ENCODE measurements at places on chromosomes 7 and 10.

- no peak for DNase-seq
These were observed 432.6 kb upstream of the KLF6 start for GRCh38 chr10:4217653-4218052.

GRCh38 chr7:69211739-69212138, 386.5 kb upstream of the AUTS2 start:
- DNase-seq = no peak

- DNase-seq = no peak
These were observed 58.9 kb upstream of the STRIP2 start for GRCh38 chr7:129375141-129375938.

DNA sequence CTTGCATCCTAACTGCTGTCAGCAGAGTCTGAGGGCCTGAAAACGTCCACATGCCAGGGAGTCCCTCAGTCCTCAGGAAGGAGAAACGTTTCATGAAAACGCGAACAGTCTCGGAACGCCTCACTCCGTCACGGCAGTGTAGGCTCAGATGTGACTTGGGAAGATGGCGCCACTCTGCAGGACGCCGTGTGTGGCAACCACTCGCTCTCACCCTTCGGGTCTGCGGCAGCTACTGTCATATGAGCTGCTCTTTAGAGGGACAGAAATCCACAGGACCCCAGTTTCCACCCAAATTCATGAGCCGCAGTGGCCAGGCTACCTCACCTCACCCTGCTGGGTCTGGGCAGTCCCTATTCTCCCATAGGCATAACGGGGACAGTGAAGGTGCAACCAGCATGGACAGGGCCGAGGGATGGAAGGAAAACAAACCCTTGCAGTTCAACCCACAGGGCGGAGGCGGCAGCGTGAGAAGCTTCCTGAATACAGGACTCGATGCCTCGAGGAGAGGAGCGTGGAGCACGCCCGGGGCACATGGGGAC, 438.3 kb downstream of the DNAJB6 start:
- DNase-seq = no peak

- no peak for DNase-seq
These were observed 76.2 kb upstream of the MPP7 start for GRCh38 chr10:28378986-28379585.

GRCh38 chr10:6013413-6014192, 36.3 kb upstream of the IL15RA start:
- no peak for DNase-seq

DNA sequence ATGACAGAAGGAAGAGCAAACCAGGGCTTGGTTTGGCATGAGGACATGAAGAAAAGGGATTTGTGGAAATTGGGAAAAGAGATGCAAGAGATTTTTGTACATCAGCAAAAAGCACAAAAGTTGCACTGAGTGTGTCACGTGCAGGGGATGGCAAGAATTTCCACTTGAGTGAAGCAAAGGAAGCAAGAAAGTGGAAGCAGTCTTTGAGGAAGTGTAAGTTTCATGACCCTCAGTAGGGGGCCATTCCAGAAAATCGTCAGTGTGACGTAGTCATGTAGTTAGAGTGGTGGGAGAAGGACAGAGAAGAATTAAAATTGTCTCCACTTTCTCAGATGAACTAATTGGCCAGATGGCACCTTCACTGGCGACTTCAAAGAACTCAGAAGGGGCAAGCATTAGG, 123.3 kb upstream of the FZD1 start:
- DNase-seq = no peak

GRCh38 chr7:149736478-149737360, 36.7 kb downstream of the ZNF467 start:
- no peak for DNase-seq

- DNase-seq = no peak
These were observed 198.0 kb downstream of the KIAA1217 start for GRCh38 chr10:24406809-24407483.

DNA sequence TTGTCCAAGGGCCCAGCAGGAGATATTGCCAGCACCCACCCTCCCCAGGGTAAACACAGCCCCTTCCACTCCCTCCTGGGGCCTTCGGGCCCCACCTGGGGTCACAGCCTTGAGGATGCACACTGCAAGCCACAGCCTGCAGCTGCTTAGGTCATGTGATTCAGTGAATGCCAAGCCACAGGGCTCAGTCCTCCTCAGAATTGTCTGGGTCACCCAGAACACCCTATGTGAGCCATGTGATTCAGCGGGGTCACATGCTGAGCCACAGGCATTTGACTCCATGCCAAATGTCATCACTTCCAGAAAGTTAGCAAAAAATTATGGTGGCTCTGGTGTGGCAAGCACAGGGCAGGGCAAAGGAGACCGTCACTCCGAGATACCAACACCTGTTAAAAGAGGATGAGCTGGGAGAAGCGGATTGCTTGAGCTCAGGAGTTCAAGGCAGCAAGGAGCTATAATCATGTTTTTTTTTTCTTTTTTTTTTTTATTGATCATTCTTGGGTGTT, 17.2 kb upstream of the PSAP start:
- DNase-seq = no peak

DNA sequence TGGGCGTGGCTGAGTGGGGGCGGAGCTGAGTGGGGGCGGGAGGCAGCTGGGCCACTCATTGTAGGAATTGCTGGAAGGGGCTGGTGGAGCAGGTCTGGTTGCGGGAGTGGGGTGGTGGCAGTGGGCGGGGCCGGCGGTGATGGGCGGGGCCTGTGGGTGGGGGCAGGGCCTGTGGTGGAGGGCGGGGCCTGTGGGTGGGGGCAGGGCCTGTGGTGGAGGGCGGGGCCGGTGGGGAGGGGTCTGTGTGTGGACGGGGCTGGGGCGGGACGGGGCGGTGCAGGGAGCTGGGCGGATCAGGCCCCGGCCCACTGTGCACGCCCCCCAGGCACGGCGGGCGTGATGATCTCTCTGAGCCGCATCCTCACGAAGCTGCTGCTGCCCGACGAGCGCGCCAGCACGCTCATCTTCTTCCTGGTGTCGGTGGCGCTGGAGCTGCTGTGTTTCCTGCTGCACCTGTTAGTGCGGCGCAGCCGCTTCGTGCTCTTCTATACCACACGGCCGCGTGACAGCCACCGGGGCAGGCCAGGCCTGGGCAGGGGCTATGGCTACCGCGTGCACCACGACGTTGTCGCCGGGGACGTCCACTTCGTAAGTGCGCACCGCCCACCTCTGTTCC, 14.0 kb downstream of the SLC29A4 start:
- peak; percentile 56 for DNase-seq

- no peak for DNase-seq
These were observed 14.8 kb downstream of the ZNF33A start for GRCh38 chr10:38025283-38025682.

- DNase-seq = no peak
These were observed 18.1 kb upstream of the UBE2H start for GRCh38 chr7:129970816-129971215.

DNA sequence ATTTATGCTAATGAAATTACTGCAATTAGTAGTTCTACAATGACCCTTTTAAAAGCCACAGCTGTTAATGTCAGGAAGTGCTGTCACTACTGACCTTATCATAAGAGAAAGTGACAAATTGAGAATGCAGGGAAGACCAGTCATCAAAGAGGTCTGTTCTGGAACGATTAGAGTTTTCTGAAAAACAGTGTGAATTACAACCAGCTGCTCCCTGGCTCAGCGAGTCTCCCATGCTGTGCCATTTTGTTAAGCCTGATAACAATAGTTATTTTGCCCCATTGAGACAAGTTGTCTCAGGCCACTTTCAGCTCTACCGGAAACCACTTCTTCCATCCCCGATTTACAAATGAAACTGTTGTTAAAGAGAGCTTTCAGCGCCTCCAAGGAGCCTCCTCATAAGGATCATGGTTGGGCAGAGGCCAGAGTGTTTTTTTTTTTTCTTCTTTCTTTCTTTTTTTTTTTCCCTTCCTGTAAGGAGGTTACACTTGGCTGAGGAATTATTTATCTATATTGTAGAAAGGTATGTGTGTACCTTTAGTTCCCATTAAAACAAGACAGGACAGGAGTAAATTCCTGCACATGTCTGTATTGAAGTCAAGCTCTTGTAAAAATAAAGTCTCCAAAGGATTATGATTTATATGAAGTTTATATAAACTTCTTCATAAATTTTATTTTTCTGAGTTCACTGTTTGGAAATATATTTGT, 173.6 kb downstream of the CDCA7L start:
- DNase-seq = no peak

DNA sequence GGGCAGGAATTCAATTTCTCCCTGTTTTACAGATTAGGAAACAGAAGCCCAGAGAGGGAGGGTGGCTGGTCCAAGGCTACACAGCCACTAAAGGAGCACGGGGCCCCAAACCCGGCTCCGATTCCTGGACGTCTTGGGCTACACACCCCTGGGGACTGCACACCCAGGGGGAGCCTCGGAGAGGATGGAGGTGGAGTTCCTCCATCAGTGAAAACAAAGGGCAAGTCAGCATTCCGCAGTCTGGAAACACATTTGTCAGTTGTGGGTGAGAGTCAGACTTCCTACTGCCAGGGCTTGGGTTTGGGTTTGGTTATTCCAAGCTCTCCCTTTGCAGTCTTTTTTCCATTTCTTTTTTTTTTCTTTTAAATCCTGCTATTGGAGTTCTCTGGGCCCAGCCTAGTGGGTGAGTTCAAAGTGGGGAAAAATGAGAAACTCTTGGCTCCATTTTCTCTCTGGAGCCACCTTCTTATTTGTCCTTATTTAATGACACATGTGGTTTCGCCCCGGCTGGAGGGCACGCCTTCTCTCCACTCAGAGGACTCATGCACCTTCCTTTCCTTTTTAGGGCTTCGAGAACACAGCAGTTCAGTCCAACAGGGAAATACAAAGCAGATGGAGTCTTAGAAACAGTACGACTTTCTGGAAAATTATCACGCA, 59.9 kb upstream of the AQP1 start:
- DNase-seq = no peak

DNA sequence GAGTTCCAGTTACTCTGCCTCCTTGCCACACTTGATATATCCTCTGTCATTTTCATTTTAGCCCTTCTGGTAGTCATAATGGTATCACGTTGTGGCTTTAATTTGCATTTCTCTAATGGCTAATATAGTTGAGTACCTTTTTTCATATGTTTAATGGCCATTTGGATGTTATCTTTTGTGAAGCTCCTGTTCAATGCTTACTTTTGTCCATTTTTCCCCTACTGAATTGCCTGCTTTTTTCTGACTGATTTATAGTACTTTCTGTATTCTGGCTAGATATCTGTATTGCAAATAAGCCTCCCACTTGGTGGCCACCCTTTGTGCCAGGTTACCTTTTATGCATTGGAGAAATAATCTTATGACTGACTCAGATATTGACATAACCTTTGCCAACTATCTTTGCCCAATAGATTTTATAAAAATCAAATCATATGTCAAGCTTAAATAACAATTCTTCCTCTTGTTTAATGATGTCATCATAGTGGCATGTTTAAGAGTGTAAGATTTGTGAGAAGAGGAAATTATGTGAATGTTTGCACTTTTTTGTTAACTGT, 50.6 kb downstream of the PRPF18 start:
- no peak for DNase-seq

GRCh38 chr7:126450269-126450671, 802.5 kb downstream of the GRM8 start:
- DNase-seq = no peak

DNA sequence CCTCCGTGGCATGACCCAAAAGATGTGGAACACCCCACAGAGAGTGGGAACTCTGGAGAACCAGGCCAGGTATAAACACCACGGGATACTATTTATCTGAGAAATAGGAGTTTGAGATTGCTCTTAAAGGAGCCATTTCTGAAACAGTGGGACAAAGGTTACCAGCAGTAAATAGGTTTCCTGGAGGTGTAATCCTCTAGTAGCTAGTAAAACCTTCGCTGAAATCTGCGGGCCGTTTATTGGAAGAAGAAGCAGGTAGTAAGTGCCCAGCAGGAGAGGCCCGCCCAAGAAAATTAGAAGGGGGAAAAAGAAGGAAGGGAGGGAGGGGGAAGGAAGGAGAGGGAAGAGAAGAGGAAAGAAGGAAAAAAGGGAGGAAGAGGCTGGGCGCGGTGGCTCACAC, 51.6 kb downstream of the CHST3 start:
- DNase-seq = no peak

DNA sequence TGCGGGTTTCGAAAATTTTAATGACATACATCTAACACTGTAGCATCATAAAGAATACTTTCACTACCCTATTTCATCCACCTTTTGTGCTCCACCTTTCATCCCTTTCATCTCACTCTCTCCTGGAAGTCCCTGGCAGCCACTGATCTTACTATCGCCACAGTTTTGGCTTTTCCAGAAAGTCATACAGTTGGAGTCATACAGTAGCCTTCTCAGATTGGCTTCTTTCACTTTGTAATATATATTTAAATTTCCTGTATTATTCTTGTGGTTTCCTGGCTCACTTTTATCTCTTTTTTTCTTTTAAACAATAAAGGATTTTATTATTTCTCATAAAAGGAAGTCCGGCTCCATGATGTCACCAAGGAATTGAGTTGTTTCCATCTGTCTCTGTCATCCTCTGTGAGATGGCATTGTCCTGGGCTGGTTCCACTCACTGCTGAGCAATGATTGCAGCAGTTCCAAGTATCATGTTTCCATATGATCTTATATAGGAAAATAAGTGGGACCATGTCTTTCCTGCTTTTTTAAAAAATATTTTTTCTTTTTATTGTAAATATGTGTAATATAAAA, 626.3 kb downstream of the POM121L12 start:
- DNase-seq = no peak

GRCh38 chr7:101373812-101374614, 11.3 kb downstream of the COL26A1 start:
- no peak for DNase-seq

DNA sequence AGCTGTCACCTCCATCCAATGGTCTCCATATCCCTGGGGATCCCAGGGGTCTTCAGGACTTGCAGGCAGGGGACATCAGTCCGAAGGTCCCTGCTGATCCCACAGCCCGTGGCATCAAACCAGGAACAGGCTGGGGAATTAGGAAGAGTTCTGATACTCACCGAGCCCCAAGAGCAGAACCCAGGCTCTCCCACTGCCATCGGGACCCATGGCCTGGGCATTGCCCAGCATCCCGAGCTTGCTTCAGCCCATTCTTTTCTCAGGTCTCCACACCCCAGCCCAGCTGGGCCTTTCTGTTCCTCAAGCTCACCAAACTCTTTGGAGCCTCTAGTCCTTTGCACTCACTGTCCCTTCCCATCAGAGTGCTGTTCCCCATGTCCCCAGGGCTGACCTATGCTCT, 280.9 kb downstream of the GRID1 start:
- no peak for DNase-seq

GRCh38 chr10:111445667-111446066, 368.8 kb downstream of the ADRA2A start:
- DNase-seq = no peak

GRCh38 chr10:56593120-56593519, 232.1 kb upstream of the ZWINT start:
- no peak for DNase-seq
